Stimulated activated CD8-positive, alpha-beta memory T cell treated with anti-CD3 and anti-CD28 coated beads, Interleukin-15, amount 100 ng/mL, for 24 hours (primary cell): ENCODE measurements at places on chromosomes 2 and 18.

- no peak for DNase-seq
Observed at GRCh38 chr18:75314117-75314516, 103.5 kb downstream of the TSHZ1 start.

DNA sequence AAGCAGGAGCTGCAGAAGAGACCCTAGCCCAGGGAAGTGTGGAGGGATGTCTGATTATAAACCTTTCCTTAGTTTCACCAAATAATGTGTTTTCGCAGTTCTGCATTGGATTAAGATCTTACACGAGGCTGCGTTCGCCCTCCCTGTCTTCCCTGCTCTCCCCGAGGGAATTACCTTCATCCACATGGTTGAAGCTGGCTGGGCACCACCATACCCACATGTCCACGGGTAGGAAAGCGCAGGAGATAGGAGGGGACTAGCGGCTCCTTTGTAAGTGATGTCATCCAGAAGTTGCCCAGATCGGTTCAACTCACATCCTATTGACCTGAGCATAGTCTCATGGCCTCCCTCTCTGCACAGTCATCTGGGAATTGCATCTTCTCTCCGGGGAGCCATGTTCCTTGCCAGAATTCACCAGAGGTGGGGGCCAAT, 1.1 kb downstream of the TTL start:
- no peak for DNase-seq

DNA sequence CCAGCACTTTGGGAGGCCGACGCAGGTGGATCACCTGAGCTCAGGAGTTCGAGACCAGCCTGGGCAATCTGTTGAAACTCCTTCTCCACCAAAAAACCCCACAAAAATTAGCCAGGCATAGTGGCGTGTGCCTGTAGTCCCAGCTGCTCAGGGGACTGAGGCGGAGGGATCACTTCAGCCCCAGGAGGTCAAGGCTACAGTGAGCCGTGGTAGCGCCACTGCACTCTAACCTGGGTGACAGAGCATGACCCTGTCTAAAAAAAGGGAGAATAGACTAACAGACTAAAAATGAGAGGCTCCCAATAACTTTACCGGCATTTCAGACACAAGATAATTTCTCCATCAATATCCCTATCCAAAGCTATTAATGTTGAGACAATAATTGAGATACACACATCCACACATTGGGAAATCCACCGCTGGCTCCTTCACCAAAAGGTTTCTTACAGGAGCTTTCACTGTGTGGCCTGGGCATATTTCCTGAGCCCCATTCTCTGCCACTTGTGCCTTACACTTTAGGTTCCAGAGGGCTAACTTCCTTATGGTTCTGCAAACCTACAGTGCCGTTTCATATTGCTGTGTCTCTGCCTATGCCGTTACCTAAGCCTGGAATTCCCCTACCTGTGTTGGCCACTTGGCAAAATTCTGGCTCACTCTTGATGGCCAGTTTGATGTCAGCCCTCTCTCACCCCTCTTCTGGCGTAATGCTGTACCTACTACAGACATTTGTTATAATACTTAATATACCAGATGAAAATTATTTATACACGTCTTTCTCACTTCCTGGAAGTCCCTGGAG, 115.8 kb upstream of the ZFP36L2 start:
- no peak for DNase-seq

DNA sequence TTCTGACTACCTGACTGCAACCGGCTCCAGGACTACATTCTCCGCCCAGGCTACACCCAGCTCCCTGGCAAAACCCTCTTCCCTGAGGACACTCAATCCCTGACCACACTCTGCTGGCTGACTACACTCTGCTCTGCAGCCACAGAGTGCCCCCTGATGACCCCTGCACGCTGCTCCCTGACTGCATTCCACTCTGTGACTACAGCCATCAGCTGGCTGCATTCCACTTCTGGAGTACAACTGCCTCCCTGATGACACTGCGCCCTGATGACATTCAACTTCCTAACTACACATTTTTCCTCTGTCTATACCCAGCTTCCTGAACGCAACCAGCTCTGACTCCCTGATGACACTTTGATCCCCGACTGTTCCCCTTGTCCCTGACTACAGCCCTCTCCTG, 71.3 kb upstream of the NRXN1 start:
- DNase-seq: no peak

DNA sequence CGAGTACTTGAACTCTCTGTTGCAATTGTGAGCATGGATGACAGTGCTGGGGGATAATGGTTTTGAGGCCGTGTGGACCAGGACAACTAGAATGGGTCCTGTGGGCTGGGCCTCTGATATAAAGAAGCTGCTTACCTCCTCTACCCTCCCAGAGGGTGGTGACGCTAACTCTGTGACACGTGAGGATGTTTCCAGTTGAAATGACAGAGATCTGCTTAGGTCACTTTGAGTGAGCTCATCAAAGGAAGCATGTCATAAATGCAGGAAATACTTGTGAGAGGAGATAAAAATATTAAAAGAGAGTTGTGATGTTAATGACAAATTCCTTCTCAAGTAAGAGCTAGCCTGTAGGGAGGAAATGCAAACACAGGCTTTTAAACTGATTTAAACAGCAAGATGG, 16.4 kb downstream of the RMC1 start:
- no peak for DNase-seq

- DNase-seq: no peak
Observed at GRCh38 chr2:119958670-119959268, 54.1 kb upstream of the EPB41L5 start.

GRCh38 chr2:208915401-208915800, 508.4 kb upstream of the MAP2 start:
- no peak for DNase-seq

DNA sequence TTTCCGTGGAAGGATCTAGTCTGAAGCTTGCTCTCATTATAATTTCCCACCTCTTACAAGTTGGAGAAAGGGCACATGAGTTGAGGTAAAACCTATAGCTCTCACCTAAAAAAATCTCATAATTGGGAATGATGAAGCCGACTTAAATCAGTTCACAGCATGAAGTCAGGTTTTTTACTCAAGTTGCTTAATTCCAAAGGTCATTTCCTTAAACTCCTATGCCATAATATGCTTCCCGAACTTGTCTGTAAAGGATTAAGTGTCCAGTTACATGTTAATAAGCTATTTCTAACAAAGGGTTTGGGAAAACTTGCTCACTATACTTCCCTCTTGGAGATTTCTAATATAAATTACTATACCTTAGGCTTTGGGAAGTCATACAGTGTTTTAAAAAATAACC, 481.2 kb downstream of the NUP35 start:
- DNase-seq: no peak

GRCh38 chr2:49053156-49053555, 101.2 kb downstream of the FSHR start:
- no peak for DNase-seq

GRCh38 chr2:2251255-2251654, 79.8 kb downstream of the MYT1L start:
- DNase-seq: no peak

- DNase-seq: no peak
Observed at GRCh38 chr2:85929096-85930050, 40.6 kb upstream of the ST3GAL5 start.

GRCh38 chr2:112433932-112434730, 686 bp upstream of the RGPD8 start:
- DNase-seq: no peak

GRCh38 chr2:20614201-20615067, 36.5 kb downstream of the HS1BP3 start:
- DNase-seq: no peak

- no peak for DNase-seq
Observed at GRCh38 chr2:8251291-8251690, 430.6 kb upstream of the ID2 start.

DNA sequence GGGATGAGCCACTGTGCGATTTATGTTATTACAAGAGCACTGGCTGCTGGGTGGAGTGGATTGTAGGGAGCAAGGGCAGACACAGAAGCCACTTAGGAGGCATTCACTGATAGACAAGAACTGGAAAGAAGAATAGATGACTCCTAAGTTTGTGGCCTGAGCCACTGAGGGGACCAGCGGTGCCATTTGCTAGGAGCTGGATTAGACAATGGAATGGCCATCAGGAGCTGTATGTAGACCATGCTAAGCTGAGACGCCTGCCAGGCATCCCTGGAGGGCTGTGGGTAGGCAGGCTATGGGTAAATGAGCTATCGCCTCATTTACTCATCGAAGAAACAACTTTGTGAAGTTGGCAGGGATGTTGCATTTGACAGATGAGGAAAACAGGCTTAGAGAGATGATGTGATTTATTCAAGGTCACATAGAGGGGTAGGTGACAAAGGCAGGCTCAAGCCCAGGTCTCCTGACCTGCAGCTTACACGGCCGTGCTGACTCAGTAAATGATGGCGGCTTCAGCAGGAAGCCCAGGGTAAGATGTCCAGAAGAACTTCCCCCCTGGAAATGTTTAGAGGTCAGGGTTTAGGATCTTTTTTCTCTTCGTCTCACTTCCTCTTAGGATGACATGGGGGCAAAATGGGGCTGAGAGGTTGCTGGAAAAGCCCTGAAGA, 2.8 kb downstream of the MFSD2B start:
- no peak for DNase-seq

DNA sequence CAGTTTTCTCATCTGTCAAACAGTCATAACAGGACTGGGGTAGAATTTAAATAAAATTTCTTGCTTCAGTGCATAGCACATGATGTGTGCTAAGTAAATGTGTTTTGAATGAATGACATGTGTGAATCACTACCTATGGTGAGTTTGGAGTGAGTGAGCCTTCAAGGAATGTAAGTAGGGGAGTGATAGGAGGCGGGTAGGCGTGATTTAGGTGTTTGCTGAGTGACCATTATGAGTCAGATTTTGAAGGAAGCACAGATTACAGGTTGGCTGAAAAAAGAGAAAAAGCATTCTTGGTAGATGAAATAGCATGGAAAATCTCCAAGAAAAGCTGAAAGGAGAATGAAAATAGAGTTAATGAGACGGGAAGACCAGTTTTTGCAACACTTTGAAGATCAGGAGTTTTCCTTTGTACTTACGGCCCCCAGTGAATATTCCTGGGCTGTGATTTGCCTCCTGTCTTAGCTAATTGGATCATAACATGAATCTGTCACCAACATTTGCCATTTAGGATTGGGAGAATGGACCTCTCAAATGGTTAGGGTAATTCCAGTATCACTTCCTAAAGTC, 136.9 kb upstream of the GATA6 start:
- DNase-seq: no peak

DNA sequence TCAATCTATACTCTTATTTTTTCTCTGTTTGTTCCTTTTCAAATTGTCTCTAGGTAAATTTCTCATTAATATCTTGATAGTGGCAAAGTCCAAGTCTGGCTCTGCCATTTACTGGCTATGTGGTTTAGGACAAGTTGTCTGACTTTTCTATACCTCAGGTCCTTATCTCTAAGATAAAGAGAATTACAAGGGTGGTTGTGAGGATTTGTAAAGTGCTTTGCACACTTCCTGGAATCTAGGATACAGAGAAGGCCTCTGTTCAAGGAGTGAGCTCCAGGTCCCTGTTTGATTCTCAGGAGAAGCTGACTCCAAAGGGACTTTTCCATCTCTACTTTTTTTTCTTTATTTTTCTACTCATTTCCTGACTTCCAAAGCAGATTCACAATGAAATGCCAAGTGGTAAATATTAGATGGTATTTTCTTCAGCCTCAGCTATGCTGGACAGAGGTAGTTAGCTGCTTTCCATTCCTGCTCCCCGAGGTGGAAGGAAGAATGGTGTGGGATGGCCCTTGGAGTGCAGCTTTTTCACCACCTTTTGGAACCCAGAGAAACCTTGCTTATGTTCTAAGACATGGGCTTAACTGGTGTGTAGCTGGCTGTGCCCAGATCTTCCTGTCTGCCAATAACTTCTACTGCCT, 90.5 kb downstream of the GALNT1 start:
- DNase-seq: no peak

DNA sequence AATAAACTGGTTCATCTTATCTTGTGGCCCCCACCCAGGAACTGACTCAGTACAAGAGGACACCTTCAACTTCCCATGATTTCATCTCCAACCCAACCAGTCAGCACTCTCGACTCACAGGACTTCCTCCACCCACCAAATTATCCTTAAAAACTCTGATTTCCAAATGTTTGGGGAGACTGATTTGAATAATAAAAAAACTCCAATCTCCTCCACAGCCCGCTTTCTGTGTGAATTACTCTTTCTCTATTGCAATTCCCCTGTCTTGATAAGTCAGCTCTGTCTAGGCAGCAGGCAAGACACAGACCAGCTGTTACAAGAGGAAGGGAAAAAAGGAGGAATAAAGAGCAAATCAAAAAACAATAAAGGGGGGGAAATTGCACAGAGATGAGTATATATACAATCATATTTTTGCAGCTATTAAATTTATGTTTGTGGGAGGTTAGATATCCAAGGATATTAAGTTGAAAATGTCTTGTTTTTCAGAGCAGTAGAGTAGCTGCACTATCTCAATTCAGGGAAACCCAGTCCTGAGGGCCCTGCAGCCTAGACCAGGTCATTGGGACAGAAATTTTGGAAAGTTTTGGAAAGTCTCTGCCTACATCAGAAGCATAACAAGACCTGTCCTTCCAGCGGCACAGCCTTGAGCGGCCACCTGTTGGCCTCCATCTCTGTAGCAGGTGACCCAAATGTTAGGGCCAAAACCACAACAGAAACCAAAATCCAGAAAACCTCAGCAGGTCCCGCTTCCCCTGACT, 32.8 kb upstream of the SIGLEC15 start:
- DNase-seq: no peak

DNA sequence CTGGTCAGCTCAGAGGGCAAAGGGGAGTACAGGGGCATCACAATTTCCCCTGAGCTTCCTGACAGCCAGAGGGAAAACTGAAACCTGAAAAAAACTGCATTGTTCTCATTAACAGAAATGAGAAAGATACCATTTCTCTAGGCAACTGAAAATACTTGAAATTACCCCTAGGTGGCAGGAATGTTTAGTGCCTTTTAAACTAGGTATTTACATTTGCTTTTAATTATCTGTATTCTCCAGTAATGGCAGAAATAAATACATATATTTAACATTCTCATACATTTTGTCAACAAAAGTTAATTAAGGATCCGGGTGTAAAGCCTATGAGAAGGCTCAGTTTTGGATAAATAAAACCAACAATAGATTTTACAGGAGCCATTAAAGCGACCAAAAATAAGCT, 34.5 kb downstream of the RPL31 start:
- DNase-seq: no peak

- no peak for DNase-seq
Observed at GRCh38 chr2:33579227-33579626, 19.9 kb downstream of the FAM98A start.

DNA sequence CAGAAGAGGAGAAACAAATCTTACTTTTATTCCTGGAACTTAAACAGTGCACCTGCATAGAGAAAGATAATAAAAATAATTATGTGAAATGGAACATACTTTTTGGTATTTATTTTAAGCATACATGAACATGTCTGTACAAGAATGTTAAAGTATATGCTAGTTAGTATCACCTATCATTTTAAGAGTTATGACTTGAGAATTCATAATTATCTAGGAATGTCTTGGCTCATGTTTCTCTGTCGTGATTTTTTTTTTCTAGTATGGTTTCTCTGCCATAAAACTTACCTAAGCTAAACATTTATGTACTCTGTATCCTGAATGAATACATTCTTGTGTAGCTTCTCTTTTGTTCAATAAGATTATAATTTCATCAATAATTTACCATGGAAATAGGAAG, 4.2 kb downstream of the SERPINB7 start:
- DNase-seq: no peak

- no peak for DNase-seq
Observed at GRCh38 chr2:170965446-170966225, 36.6 kb downstream of the GORASP2 start.
